Stimulated activated naive B cell treated with anti-CD40 and anti-IgM and Interleukin-4, amounts not matched to agents 10 μg/mL and 1 μg/mL and 100 μg/mL, for 72 hours (primary cell): ENCODE measurements at places on chromosomes 12 and 14.

DNA sequence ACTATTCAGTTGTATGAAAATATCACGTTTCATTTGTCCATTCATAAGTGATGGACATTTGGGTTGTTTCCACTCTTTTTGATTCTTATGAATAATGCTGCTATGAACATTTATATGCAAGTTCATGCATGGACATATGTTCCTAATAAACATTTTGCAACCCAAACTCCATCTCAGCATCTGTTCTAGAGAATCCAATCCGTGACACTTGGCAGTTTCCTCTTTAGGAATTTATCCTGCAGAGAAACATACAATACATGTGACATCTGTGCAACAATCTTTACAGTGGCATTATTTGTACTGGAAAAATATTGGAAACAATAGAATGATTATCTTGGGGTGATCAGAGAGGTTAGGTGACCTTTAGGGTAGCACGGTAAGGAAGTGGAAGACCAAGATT, 290.8 kb upstream of the SRRM4 start:
- no peaks in the 10 kb centered on the region for H3K4me1 ChIP-seq
- DNase-seq: no peak
- H3K36me3 ChIP-seq: no peaks in the 10 kb centered on the region
- no peaks in the 10 kb centered on the region for H3K27me3 ChIP-seq
- H3K27ac ChIP-seq: no peak overlapping the region
- H3K4me3 ChIP-seq: no peak overlapping the region

DNA sequence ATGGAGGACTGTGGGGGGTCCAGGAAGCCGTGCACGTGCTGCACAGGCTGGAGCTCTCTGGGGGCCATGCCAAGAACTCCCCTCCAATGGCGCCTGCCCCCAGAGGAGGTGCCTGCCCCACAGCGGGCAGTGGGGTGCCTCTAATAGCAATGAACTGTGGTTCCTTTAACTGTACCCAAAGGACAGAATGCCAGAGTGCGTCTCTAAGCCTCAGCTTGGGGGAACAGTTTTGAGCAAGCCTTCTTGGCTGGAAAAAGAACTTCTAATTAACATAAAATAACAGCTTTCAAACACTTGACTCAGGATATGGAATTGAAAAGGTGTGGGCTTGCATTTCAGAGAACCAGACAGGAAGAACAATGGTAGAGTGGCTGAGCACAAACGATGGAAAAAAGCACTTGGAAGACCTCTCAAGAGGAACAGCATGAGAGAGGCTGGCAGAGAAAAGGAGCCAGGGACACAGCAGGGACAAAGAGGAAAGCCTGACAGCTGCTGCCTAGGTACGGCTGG, 195.6 kb downstream of the TTC7B start:
- no peak overlapping the region for H3K4me3 ChIP-seq
- DNase-seq: no peak
- no peak overlapping the region for H3K27ac ChIP-seq
- no peaks in the 10 kb centered on the region for H3K4me1 ChIP-seq
- no peaks in the 10 kb centered on the region for H3K27me3 ChIP-seq

DNA sequence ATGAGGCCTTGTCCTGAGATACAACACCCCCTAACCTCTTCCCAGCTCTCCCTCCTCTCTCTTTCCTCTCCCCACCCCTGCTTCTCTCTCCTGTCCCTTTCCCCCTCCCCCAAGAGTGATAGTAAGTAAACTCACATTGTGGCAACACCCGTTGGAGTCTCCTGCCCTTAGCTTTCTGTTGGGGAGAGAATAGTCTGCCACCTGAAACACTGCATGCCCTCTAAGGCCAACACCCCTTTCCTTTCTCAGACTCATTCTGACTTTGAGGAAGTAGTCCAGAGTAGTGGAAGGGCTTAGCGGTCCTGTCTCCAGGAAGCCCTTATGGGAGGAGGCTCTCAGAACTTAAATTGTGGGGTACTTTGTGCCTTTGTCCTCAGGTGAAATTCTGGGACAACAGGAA, 95.2 kb downstream of the PRKCH start:
- no peaks in the 10 kb centered on the region for H3K36me3 ChIP-seq
- H3K27ac ChIP-seq: no peak overlapping the region
- DNase-seq: no peak
- H3K4me1 ChIP-seq: peaks cover 9% of the 10 kb centered on the region
- H3K27me3 ChIP-seq: no peaks in the 10 kb centered on the region
- no peak overlapping the region for H3K4me3 ChIP-seq

- no peaks in the 10 kb centered on the region for H3K27me3 ChIP-seq
- H3K4me3 ChIP-seq: no peak overlapping the region
- H3K36me3 ChIP-seq: peaks cover 62% of the 10 kb centered on the region
- peaks cover 53% of the 10 kb centered on the region for H3K4me1 ChIP-seq
Measured at GRCh38 chr12:71760471-71760870, 5.8 kb downstream of the RAB21 start.

DNA sequence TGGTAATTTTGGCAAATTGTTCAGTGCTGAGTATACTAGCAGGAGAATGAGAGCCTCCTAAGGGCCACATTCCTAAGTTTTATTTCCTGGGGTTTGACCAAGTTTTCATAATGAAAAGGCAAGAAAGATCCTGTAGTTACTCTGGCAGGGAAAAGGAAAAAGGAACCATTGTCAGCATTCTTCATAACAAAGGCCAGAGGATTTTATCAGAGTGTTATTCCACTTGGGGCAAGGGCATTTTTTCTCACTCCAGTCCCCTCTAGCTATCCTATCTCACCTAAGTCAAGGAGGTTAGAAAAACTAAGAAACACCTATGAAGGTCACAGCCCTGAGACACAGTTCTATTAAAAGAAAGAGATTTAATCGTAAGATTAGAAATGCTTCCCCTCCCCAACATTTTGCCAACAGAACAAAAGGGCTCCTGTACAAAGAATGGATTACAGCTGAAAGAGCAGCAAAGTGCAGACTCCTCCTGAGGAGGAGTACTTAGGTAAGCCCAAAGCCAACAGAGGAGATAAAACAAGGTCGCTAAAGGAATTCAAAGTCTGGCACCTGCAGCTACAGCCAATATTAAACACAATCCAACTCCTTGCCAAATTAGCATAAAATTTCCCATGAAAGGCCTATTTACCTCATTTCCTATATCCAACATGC, 162.4 kb downstream of the GALC start:
- no peaks in the 10 kb centered on the region for H3K36me3 ChIP-seq
- H3K4me1 ChIP-seq: no peaks in the 10 kb centered on the region
- H3K27ac ChIP-seq: no peak overlapping the region
- H3K27me3 ChIP-seq: peaks cover 6% of the 10 kb centered on the region
- no peak for DNase-seq

GRCh38 chr14:28742171-28742846, 24.3 kb upstream of the FOXG1 start:
- H3K27me3 ChIP-seq: no peaks in the 10 kb centered on the region
- H3K36me3 ChIP-seq: no peaks in the 10 kb centered on the region

DNA sequence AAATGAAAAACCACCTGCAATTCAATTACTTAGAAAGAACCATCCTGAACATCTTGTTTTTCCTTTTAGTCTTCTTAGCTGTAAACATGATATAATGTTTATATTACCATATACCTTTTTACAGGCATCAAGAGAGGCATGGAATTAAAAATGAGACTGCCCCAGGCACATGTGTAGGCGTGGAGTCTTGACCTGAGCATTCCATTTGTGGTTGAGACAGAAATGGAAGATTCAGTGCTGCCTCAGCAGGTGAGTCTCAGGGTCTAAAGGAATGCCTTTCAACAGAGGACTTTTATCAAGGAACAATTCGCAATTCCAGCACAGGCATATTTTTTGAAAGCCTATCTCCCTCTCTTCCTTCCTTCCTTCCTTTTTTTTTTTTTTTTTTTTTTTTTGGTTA, 8.0 kb upstream of the NANOGNB start:
- no peaks in the 10 kb centered on the region for H3K36me3 ChIP-seq
- no peak for DNase-seq
- H3K27ac ChIP-seq: no peak overlapping the region
- peaks cover 6% of the 10 kb centered on the region for H3K4me1 ChIP-seq
- H3K27me3 ChIP-seq: no peaks in the 10 kb centered on the region

DNA sequence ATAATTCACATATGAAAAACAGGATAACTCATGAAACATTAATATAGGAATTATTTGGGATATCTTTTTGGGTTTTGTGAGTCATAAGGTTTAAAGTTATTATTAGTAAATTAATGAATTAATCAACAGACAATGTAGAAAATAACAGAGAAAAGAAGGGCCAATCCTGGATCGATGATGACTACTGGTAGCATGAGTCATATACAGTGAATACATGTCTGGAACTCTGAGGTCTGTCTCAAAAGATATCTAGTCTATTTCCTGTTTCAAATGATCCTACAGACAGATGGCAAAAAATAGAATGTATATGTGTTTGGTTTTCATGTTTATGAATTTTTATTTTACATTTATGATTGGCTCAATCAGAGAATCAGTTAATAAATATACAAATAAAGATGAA, 86.4 kb upstream of the RTL1 start:
- no peak overlapping the region for H3K4me3 ChIP-seq
- no peaks in the 10 kb centered on the region for H3K27me3 ChIP-seq
- no peaks in the 10 kb centered on the region for H3K36me3 ChIP-seq
- peaks cover 2% of the 10 kb centered on the region for H3K4me1 ChIP-seq

- peak within 1 kb of the TSS; percentile 80 for H3K4me3 ChIP-seq
- H3K4me1 ChIP-seq: peaks cover 9% of the 10 kb centered on the region
Measured at GRCh38 chr12:56521590-56522371, at the start of gene RBMS2. RBMS2 (plus strand) TSS chr12:56521820; CDS start chr12:56522024, 204 bp downstream.

DNA sequence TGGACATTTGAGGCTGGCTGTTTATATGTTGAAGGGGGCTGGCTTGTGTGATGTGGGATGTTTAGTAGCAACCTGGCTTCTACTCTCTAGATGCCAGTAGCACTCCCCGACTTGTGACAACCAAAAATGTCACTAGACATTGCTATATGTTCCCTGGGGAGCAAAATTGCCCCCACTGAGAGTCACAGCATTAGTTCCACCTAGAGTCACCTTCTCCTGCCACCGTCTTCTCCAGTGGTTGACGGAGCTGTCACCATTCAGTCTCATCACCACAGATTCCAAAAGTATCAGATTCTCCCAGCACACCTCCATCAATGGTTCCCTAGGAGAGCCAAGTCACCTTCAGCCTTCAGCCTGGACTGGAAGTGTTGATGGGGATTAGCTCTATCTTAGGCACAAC, 7.8 kb upstream of the KRT76 start:
- H3K27ac ChIP-seq: no peak overlapping the region
- H3K27me3 ChIP-seq: peaks cover 52% of the 10 kb centered on the region
- peaks cover 2% of the 10 kb centered on the region for H3K4me1 ChIP-seq

DNA sequence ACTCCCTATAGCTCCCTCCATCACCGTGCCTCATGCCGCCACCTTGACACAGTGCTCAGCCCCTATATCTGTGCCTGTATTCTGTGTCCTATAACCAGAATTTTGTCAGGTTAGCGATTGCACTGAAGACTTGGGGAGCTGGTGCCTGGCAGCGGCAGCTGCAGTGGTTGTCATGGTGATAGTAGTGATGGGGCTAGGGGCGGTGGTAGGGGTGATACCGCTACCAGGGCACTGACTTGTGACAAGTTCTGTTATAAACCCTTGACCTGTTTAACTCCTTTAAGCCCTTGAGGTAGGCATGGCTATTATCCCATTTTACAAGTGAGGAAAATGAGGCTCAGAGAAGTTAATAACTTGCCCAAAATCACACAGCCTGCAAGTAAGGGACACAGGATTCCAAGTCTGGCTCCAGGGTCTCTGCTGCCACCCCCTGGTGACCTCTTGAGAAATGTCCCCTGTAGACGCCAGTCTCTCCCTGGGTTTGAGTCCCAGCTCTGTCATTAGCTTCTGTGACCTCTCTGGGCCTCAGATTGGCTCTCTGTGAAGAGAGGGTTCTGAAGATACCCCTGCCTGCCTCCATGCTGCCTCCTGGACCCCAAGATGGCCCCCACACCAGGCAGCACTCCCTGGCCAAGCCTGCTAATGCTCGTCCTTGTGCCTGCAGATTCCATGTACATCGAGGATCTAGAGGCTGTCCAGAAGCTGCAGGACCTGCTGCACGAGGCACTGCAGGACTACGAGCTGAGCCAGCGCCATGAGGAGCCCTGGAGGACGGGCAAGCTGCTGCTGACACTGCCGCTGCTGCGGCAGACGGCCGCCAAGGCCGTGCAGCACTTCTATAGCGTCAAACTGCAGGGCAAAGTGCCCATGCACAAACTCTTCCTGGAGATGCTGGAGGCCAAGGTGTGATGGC, 121.9 kb downstream of the ESRRB start:
- no peak overlapping the region for H3K4me3 ChIP-seq
- no peaks in the 10 kb centered on the region for H3K4me1 ChIP-seq
- no peak overlapping the region for H3K27ac ChIP-seq

DNA sequence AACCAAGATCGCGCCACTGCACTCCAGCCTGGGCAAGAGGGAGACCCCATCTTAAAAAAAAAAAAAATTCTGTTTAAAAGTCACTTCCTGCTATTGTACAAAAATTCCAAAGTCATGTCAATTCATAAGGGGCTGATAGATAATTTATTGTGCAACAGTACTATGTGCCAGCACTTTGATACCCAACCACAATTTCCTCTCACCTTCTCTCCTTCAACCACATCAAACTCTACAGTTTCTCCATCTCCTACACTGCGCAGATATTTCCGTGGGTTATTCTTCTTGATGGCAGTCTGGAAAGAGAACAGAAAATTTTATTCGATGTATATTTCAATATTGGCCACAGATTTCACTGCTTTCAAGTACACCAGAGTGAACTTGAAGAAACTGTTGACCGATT, 7.6 kb downstream of the YBX3 start:
- peaks cover 12% of the 10 kb centered on the region for H3K36me3 ChIP-seq
- peaks cover 10% of the 10 kb centered on the region for H3K4me1 ChIP-seq
- H3K4me3 ChIP-seq: no peak overlapping the region
- peak overlapping the region; percentile 44 for H3K27ac ChIP-seq

- H3K27me3 ChIP-seq: no peaks in the 10 kb centered on the region
- peaks cover 5% of the 10 kb centered on the region for H3K36me3 ChIP-seq
- DNase-seq: no peak
Measured at GRCh38 chr14:104680056-104680805, 9.2 kb upstream of the INF2 start.

- H3K4me1 ChIP-seq: no peaks in the 10 kb centered on the region
- H3K36me3 ChIP-seq: no peaks in the 10 kb centered on the region
- DNase-seq: no peak
- no peak overlapping the region for H3K27ac ChIP-seq
Measured at GRCh38 chr12:97875064-97875463, 412.5 kb downstream of the RMST start.

GRCh38 chr14:99461411-99462085, 19.1 kb downstream of the SETD3 start:
- no peak for DNase-seq
- no peak overlapping the region for H3K4me3 ChIP-seq
- peaks cover 59% of the 10 kb centered on the region for H3K36me3 ChIP-seq
- no peaks in the 10 kb centered on the region for H3K27me3 ChIP-seq
- H3K27ac ChIP-seq: no peak overlapping the region
- peaks cover 4% of the 10 kb centered on the region for H3K4me1 ChIP-seq

DNA sequence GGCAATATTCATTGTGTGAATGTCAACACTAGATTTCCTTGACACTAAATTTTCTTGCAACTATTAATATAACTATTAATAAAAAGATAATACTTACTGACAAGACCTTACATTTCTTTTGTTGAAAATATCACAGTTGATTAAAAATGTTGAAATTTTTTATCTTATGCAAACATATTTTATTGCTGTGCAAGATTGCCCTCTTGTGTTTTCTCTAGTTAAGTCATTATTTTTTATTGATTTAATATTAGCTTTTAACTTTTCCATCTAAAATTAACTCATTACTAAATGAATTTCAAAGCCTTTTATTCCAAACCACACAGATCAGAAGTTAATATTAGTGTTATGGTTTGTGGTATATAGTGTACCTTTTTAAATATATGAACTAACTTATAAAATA, 11.7 kb upstream of the NAA30 start:
- H3K27ac ChIP-seq: no peak overlapping the region
- H3K36me3 ChIP-seq: no peaks in the 10 kb centered on the region
- no peaks in the 10 kb centered on the region for H3K4me1 ChIP-seq
- no peaks in the 10 kb centered on the region for H3K27me3 ChIP-seq
- no peak overlapping the region for H3K4me3 ChIP-seq
